ENCODE measurements at places on chromosomes 7 and 10.

GRCh38 chr7:102129636-102130370 is 156.9 kb upstream of the SH2B2 start:
- DNase-seq = no peak

- no peak for DNase-seq
These were observed 493.9 kb downstream of the HTR7 start for GRCh38 chr10:90363799-90364483.

GRCh38 chr7:28328146-28328545 is 84.2 kb upstream of the CREB5 start:
- DNase-seq = no peak

- DNase-seq = peak; percentile 80
These were observed 17.1 kb downstream of the CNNM1 start for GRCh38 chr10:99346247-99346646.

- no peak for DNase-seq
These were observed 15.0 kb upstream of the WDR86 start for GRCh38 chr7:151424799-151425198.

- DNase-seq = peak; percentile 2
These were observed 758.6 kb upstream of the KCND2 start for GRCh38 chr7:119514326-119514725.

- DNase-seq = no peak
These were observed 23.6 kb upstream of the ING3 start for GRCh38 chr7:120926943-120927346.

DNA sequence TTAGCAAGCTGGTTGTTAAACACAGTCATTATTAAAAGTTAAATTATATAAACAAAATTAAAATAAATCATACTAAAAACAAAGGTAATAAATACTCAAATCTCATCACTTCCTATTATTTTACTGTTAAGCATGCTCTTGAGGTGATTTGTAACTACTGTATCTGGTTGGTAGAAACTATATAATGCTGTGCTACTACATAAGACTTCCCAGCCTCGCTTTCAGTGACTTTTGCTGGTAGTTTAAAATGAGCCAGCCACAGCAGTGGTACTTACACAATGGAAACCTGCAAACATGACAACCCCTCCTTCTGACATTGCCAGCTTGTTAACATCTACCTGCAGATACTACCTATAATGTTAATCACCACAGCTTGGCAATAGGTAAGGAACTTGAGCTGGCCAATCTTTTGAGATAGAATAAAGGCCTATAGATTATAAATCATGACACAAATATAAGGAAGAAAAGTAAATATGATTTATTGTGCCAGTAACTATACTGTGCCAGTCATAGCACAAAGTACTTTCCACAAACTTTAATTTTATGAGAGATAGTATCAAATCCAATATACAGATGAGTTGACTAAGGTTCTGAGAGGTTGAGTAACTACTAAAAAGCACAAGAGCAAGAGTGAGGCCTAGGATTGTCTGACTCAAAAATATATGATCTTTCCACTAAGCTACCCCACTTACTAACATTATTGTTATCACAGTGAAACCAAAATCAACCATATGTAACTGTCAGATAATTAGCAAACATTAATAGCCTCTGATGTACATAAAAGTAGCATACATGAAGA is 181.1 kb upstream of the ASAH2 start:
- no peak for DNase-seq

- DNase-seq = no peak
These were observed 376.1 kb upstream of the CHRM2 start for GRCh38 chr7:136492366-136492765.

DNA sequence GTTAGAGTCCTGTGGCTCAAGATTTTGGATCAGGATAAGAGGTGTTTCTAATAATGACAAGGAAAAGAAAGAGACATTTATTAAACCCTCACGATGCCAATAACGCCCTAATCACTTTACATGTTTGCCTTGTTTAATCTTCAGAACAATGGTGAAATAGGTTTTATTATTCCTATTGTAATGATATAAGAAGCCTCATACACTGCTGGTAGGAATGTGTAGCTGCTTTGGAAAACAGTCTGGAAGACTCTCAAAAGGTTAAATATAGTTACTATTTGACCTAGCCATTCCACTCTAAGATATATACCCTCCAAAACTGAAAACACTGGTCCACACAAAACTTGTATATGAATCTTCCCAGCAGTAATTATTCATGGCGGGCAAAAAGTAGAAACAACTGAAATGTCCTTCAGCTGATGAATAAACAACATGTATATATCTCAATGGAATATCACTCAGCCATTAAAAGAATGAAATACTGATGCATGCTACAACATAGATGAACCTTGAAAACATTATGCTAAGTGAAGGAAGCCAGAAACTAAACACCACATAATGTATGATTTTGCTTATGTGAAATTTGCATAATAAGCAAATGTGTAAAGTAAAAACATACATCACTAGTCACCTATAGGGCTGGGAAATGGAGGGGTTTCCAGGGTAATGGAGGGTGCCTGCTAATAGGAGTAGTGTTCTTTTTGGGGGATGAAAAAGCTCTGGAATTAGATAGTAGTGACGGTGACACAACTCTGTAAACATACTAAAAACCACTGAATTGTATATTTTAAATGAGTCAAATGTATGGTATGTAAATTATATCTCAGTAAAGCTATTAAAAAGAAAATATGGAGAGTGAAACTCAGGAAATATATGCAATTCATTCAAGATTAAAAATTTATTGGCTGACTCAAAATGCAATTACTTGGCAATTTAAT is 76.9 kb upstream of the ANK3 start:
- peak; percentile 62 for DNase-seq

DNA sequence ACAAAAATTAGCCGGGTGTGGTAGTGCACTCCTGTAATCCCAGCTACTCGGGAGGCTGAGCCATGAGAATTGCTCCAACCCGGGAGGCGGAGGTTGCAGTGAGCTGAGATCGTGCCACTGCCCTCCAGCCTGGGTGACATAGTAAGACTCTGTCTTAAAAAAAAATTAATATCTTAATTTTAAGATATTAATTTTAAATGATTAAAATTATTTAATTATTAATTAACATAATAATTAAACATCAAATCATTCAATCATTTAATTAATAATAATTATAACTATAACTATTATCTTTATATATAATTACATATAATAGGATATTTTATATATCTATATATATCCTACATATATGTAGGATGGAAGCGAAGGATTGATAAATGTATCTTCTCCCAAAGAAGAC is 1.8 kb upstream of the HK1 start:
- no peak for DNase-seq

GRCh38 chr7:148173369-148173768 is 417.2 kb upstream of the C7orf33 start:
- no peak for DNase-seq

GRCh38 chr10:104557966-104558365 is 83.1 kb upstream of the SORCS3 start:
- DNase-seq = no peak

All from ELR (cell line).